Activated T-cell treated with anti-CD3 and anti-CD28 coated beads, Interleukin-2, amount 50 U/mL, for 4 hours (primary cell): ENCODE measurements at places on chromosomes 12 and 14. TPM values are rescaled to one million over a fixed set of nuclear protein-coding genes. Genes with fewer than 3 reads are reported as not detected.

DNA sequence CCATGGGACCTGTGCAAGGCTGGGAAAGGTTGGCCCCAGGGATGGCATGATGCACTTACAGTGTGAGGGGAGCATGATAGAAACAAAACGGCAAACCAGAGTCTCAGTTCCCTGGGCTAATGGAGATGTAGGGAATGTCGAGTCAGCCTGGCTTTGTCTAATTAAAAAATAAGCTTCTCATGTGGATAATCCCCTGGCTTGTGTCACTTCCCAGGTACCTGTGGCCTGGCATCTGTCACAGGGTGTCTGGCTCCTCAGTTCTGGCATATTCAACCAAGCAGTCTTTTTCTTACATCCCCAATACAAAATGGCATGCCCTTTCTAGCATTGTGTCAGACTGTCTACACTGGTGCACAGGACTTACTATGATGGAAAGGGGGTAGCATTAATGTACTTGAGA lies 261.4 kb downstream of the GRIN2B start:
- no peak for DNase-seq

DNA sequence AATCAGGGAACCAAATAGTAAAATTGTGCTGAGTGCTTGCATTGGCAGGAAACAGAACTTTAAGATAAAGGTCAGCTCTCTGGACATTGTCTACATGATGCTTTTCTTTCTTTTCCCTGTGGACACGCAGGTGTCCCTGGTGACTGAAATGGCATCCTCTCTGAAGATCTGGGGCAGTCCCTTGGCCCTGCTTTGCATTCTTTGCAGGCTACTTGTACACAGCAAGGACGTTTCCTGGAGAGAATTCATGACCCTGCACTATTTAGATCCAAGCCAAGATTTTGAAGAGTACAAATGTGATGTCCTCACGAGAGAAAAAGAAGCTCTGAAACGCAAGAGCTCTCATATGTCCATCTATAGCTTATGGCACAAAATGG lies 11.3 kb upstream of the EDDM3A start:
- DNase-seq, result no peak

GRCh38 chr14:31977001-31977556 lies 100.0 kb upstream of the ARHGAP5 start:
- DNase-seq, result no peak

The KRT73 gene
- 0.16 TPM for total RNA-seq

The PRH1 gene
- total RNA-seq, result 12.5 TPM

DNA sequence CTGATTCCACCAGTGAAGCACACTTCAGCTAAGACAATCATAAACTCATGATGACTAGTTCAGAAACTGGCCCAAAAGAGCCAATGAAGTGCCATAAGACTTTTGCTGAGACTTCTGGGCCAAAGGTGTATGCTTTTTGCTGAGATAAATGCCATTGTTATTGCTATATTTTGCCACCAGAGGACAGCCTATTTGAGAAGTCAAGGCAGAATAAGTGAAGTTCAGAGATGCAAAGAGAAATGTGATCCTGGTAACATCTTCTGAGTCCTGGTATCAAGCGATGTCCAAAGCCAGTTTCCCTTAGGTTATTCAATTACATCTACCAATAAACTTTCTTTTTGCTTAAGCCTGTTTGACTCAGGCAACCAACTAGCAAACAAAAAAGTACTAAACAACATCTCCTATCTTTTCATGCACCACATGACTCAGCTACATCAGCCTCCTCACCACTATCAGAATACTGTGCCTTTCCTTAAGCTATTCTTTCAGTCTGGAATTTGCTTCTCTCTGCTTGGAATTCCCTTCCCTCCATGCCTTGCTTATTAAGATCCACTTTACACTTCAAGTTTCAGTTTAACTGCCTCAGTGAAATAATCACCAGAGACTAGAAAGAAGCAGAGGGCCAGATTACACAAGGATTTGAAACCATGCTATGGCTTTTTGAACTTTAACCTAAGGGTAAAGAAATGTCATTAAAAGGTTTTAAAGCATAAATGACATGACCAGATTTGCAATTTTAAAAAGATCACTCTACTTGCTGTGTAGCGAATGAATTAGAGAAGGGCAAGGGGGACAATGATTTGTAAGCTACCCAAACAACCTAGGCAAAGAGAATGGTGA lies 14.0 kb downstream of the CRY1 start:
- DNase-seq, result no peak

DNA sequence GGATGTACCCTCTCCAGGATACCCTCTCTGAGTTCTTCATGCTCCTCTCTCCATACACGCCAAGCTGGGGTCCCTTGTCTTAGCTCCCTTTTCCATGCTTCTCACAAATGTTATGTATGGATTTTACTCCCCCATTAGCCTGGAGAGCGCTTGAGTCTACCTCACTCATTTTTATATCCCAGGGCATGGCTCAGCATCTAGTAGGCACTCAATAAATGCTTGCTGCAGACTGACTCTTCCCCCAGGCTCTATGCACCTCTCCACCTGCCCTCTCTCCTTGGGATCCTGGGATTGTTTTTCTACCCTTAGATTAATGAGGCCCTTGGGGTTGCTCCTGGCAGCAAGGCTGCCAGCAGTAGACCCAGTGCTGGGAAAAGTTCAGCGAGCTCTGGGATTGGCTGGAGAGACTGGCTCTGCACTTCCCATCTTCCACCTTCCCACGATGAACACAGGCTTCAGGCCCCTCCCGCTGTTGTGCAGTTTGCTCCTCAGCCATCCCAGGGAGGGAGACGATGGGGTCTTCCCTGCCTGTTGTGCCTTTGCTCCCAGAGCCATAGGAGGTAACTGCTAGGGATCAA lies 2.2 kb downstream of the NRIP2 start:
- no peak for DNase-seq

- DNase-seq, result no peak
Measured at GRCh38 chr14:105078294-105078693, 13.1 kb upstream of the GPR132 start.

The IFNG-AS1 gene
- 0.95 TPM for total RNA-seq

The POLE2 gene
- 33.1 TPM for total RNA-seq
